ENCODE measurements at places on chromosomes 16 and 17.

DNA sequence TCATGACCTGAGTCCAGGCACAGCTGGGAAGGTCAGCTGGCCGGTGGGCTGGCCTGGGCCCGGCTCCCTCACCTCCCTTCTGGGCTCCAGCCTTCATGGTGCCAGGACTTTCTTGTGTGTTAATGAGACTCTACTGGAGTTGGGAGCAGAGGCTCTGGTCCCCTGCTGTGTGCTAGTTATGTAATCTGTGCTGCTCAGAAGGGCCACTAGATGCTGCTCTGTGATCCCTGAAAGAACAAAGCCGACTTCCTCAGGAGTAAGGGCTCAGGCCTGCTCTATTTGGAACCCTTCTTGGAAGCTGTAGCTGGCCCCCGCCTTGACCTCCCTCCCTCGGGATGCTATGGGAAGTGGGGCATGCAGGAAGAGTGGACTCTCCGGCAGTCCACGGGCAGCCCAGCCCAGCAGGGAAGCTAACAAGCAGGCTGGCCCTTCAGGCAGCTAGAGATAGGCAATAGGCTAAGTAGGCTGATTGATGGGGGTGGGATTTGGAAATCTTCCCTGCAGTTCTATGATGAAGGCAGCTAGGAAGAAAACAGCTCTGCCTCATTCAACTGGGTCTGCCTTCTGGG, 3.3 kb upstream of the CDK5R1 start:
- peak; percentile 74 for DNase-seq

GRCh38 chr17:42404326-42405055, 16.2 kb upstream of the STAT3 start:
- no peak for DNase-seq

GRCh38 chr17:1251866-1252608, 18.2 kb upstream of the BHLHA9 start:
- peak; percentile 69 for DNase-seq

GRCh38 chr16:88584676-88585075, 14.5 kb downstream of the ZC3H18 start:
- no peak for DNase-seq

- no peak for DNase-seq
These were observed 25.4 kb upstream of the NFATC3 start for GRCh38 chr16:68059804-68060203.

GRCh38 chr16:25157271-25157875, 45.8 kb downstream of the LCMT1 start:
- DNase-seq, result no peak

- DNase-seq, result no peak
These were observed 191.8 kb downstream of the STX8 start for GRCh38 chr17:9383826-9384225.

- no peak for DNase-seq
These were observed 105.2 kb downstream of the CLEC16A start for GRCh38 chr16:11049396-11050059.

DNA sequence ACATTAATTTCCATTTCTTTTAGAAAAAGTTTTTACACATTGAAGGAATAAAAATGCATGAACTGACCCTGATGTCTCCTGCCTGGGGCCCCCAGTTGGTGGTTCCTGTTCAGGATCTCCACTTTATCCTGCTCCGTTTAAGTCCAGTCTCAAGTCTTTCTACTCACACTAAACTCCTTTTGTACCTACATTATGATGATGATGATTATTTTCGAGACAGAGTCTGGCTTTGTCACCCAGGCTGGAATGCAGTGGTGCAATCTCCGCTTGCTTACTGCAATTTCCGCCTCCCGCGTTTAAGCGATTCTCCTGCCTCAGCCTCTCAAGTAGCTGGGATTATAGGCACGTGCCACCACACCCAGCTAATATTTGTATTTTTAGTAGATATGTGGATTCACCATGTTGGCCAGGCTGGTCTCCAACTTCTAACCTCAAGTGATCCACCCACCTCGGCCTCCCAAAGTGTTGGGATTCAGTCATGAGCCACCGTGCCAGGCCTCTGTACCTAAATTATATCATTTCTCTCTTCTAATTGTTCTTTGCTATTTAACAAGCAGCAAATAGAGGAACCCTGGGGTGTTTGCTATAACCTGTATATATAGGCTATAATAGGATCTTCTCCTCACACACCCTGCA, 2.2 kb upstream of the FOXK2 start:
- no peak for DNase-seq

Data from muscle of back (tissue), 13 donors.